ENCODE measurements at places on chromosomes 7 and 10. TPM values are rescaled to one million over a fixed set of nuclear protein-coding genes. Genes with fewer than 3 reads are reported as not detected.

GRCh38 chr10:18583575-18584270, 67.7 kb downstream of the NSUN6 start:
- no peak for DNase-seq
- no peaks in the 10 kb centered on the region for H3K27me3 ChIP-seq
- no peak overlapping the region for H3K27ac ChIP-seq
- H3K4me3 ChIP-seq, result no peak overlapping the region
- H3K36me3 ChIP-seq, result peaks cover 5% of the 10 kb centered on the region
- H3K4me1 ChIP-seq, result no peaks in the 10 kb centered on the region

DNA sequence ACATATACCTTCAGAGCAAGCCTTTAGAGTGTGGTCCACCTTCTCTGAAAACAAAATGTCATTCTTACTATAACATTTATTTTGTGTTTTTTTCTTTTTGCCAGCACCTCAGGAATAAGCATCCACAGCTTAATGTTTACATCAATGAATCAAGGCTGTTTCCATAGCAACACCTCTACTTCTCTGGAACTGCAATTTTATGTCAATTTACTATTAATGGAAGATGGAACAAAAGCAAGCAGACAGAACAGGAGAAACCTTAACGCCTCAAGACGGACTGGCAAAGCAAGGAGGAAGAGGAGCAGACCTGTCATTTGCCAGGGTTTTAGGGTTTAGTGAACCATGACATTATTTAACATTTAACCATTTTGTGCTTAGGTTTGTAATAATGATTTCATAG, 63.1 kb downstream of the PRR15 start:
- DNase-seq, result no peak
- no peak overlapping the region for H3K27ac ChIP-seq
- H3K36me3 ChIP-seq, result no peaks in the 10 kb centered on the region
- H3K27me3 ChIP-seq, result no peaks in the 10 kb centered on the region

- DNase-seq, result no peak
- no peaks in the 10 kb centered on the region for H3K36me3 ChIP-seq
- peaks cover 12% of the 10 kb centered on the region for H3K4me1 ChIP-seq
- H3K27ac ChIP-seq, result no peak overlapping the region
Measured at GRCh38 chr7:10300577-10300976, 673.1 kb upstream of the PHF14 start.

DNA sequence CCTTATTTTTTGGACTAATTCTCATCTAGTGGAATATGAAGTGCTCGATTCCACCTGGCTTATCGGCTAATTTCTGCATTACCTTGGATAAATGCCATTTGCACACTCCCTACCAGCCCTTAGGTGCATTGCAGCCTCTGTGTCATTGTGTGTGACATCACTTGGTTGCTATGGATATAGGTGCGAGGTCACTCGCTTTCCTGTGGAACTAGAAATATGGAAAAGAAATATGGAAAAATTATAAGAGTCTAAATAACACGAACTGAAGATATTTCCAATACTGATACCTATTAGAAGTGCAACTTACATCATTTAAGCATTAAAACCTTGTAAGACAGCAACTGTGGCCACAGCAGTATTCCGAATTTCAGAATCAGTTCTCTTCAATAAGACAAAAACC, 2.0 kb downstream of the YWHAG start:
- H3K27me3 ChIP-seq, result no peaks in the 10 kb centered on the region
- H3K36me3 ChIP-seq, result peaks cover 57% of the 10 kb centered on the region
- H3K4me3 ChIP-seq, result peak overlapping the region; percentile 90
- DNase-seq, result peak; percentile 37
- H3K4me1 ChIP-seq, result peaks cover 11% of the 10 kb centered on the region

DNA sequence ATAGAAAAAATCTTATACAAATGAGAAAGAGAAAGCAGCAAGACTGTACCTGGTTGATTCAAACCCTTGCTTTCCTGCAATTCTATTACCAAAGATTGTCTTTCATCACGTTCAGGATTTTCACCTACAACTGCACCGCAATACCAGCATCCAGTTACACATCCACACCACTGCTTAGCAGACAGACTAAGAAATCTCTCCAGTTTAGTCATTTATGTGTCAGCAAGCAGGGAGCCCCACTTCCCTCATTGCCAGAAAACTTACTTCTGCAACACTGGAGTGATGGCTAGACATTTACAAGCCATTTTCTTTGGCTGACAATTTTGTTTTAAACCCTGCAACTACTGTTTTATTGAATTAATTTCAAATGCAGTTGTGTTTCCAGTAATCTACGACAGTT, 359.6 kb upstream of the MEOX2 start:
- DNase-seq, result no peak
- H3K4me3 ChIP-seq, result no peak overlapping the region
- no peaks in the 10 kb centered on the region for H3K4me1 ChIP-seq
- H3K27me3 ChIP-seq, result no peaks in the 10 kb centered on the region
- no peak overlapping the region for H3K27ac ChIP-seq

GRCh38 chr7:87170828-87171227, 18.6 kb downstream of the DMTF1 start:
- H3K27me3 ChIP-seq, result no peaks in the 10 kb centered on the region
- H3K27ac ChIP-seq, result no peak overlapping the region
- no peaks in the 10 kb centered on the region for H3K4me1 ChIP-seq
- H3K36me3 ChIP-seq, result peaks cover 29% of the 10 kb centered on the region
- DNase-seq, result no peak

- no peaks in the 10 kb centered on the region for H3K4me1 ChIP-seq
- no peaks in the 10 kb centered on the region for H3K36me3 ChIP-seq
- DNase-seq, result no peak
Measured at GRCh38 chr10:93718937-93719725, 16.7 kb upstream of the FRA10AC1 start.

- no peaks in the 10 kb centered on the region for H3K4me1 ChIP-seq
- H3K36me3 ChIP-seq, result no peaks in the 10 kb centered on the region
- H3K27ac ChIP-seq, result no peak overlapping the region
- no peaks in the 10 kb centered on the region for H3K27me3 ChIP-seq
Measured at GRCh38 chr7:3791327-3791726, 490.3 kb downstream of the SDK1 start.

GRCh38 chr7:37220664-37221063, 228.0 kb downstream of the ELMO1 start:
- H3K27me3 ChIP-seq, result peaks cover 62% of the 10 kb centered on the region
- no peaks in the 10 kb centered on the region for H3K4me1 ChIP-seq
- no peak for DNase-seq
- no peak overlapping the region for H3K27ac ChIP-seq
- H3K4me3 ChIP-seq, result no peak overlapping the region

- H3K4me1 ChIP-seq, result no peaks in the 10 kb centered on the region
- H3K27ac ChIP-seq, result no peak overlapping the region
- H3K27me3 ChIP-seq, result peaks cover 29% of the 10 kb centered on the region
- no peak overlapping the region for H3K4me3 ChIP-seq
- no peaks in the 10 kb centered on the region for H3K36me3 ChIP-seq
Measured at GRCh38 chr10:116756277-116756676, 13.9 kb upstream of the HSPA12A start.

GRCh38 chr10:77463967-77464745, 173.5 kb downstream of the KCNMA1 start:
- DNase-seq, result no peak
- H3K27ac ChIP-seq, result no peak overlapping the region
- H3K4me1 ChIP-seq, result no peaks in the 10 kb centered on the region

GRCh38 chr10:128605180-128605579, 479.0 kb upstream of the MKI67 start:
- no peaks in the 10 kb centered on the region for H3K4me1 ChIP-seq
- H3K27ac ChIP-seq, result no peak overlapping the region
- H3K27me3 ChIP-seq, result no peaks in the 10 kb centered on the region
- no peaks in the 10 kb centered on the region for H3K36me3 ChIP-seq
- H3K4me3 ChIP-seq, result no peak overlapping the region

GRCh38 chr10:4849042-4849402, 23.0 kb downstream of the AKR1E2 start:
- peak overlapping the region; percentile 72 for H3K27ac ChIP-seq
- peaks cover 21% of the 10 kb centered on the region for H3K36me3 ChIP-seq
- H3K27me3 ChIP-seq, result no peaks in the 10 kb centered on the region
- no peak overlapping the region for H3K4me3 ChIP-seq

GRCh38 chr7:158865462-158865922, 9.1 kb downstream of the DYNC2I1 start:
- H3K4me1 ChIP-seq, result peaks cover 9% of the 10 kb centered on the region
- DNase-seq, result no peak
- H3K27me3 ChIP-seq, result no peaks in the 10 kb centered on the region
- no peak overlapping the region for H3K4me3 ChIP-seq
- H3K36me3 ChIP-seq, result peaks cover 19% of the 10 kb centered on the region

- no peak for DNase-seq
- no peaks in the 10 kb centered on the region for H3K36me3 ChIP-seq
- no peaks in the 10 kb centered on the region for H3K4me1 ChIP-seq
- H3K4me3 ChIP-seq, result peak overlapping the region; percentile 21
- H3K27ac ChIP-seq, result no peak overlapping the region
Measured at GRCh38 chr7:70693686-70694433, 438.1 kb upstream of the GALNT17 start.

DNA sequence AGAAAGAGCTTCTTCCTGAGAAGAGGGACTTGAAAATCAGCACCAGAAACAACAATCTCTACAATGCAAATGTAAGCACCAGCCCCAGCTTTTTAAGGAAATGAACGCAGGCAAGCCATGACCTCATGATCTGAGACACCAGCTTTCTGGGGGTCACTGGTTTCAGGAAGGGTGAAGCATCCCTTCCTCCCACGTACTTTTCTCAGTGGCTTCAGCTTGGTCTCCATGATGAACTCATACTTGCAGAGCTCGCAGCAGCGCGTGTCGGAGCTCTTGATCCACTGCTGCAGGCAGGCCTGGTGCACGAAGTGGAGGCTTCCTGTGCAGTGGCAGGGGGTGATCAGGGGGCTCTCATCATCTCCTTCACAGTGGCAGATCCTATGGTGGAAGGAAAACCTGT, 87.0 kb downstream of the ALOX5 start:
- no peaks in the 10 kb centered on the region for H3K36me3 ChIP-seq
- no peaks in the 10 kb centered on the region for H3K27me3 ChIP-seq

Gene FAM25A
- not detected for total RNA-seq

Gene TSPAN12
- total RNA-seq, result 14.6 TPM

Gene CALY
- not detected for total RNA-seq

Gene ZWINT
- total RNA-seq, result 111 TPM

Gene PCBD1
- total RNA-seq, result 193 TPM

Gene NKX2-3
- not detected for total RNA-seq

Gene IFIT5
- total RNA-seq, result 13.8 TPM

Gene GJC3
- not detected for total RNA-seq

Gene UNCX
- not detected for total RNA-seq

Gene GSTO2
- 26.7 TPM for total RNA-seq

Gene NPSR1
- total RNA-seq, result not detected

Gene ICA1
- total RNA-seq, result 66.4 TPM

Gene ADGRA1
- not detected for total RNA-seq

Gene KLF14
- 0.17 TPM for total RNA-seq

Gene TMEM213
- 9.8 TPM for total RNA-seq

Gene ANKRD7
- not detected for total RNA-seq

All from Calu3 (cell line).